ENCODE measurements at places on chromosomes 1 and 21. TPM values are rescaled to one million over a fixed set of nuclear protein-coding genes. Genes with fewer than 3 reads are reported as not detected.

DNA sequence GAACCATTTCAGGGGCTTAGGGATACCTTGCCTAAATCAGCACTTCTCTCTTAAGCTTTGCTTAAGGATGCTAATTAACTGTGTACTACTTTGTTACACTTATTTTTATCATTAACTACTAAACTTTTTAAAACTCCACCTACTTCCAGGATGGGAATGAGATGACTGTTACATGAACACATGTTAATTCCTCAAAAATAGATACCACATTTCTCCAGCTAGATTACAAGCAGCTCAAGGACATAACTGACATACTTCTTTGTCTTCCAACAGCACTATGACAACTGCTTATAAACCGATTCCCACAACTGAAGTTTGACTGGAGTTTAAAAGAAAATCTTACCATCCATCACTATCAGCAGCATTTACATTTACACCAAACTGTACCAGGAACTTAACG, 53.7 kb downstream of the TP53BP2 start:
- DNase-seq = no peak

- DNase-seq = no peak
Observed at GRCh38 chr1:102191723-102192122, 195.0 kb upstream of the OLFM3 start.

DNA sequence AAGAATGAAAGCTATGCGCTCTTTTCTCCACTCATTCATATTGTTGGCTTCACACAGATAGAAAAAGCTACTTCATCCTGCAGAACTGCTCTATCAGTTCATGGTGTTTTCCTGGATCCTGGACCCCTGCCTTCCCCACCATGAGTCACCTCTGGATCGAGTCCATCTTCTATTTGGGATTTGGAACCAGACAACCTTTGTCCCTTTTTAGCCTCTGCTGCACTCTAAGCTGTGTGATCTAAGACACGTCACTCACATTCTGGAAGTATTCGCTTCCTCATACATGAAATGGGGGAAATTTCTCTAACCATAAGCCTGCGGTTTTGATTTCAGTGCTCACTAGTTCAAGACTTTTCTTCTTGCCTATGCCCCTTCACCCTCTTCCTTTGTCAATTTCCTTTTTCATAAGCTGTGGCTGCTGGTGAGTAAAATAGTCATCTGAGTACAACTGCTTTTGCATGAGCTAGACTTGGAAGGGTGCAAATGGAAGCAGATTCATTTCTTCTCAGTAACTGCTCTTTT, 14.1 kb upstream of the DEGS1 start:
- DNase-seq = no peak

GRCh38 chr1:179226738-179227137, 2.7 kb downstream of the ABL2 start:
- DNase-seq = no peak

- no peak for DNase-seq
Observed at GRCh38 chr1:2463396-2463795, 12.7 kb upstream of the PLCH2 start.

- DNase-seq = no peak
Observed at GRCh38 chr1:62467092-62467491, 30.2 kb downstream of the USP1 start.

DNA sequence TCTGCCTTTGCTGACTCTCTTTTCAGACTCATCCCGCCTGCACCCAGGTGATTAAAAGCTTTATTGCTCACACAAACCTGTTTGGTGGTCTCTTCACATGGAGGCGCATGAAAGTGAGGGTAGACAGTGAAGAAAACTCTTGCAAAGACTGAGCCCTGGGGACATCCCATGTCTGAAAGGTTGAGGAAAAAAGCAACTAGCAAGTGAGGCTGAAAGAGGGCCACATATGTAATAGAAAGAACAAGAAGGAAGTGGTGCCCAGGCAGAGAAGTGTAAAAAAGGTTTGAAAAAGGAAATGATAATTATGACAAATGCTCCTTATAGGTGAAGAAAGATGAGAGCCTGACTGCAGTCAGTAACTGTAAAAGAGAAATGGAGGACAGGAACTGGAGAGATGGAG, 115.9 kb upstream of the NEK7 start:
- DNase-seq = no peak

- no peak for DNase-seq
Observed at GRCh38 chr1:152380932-152381331, 21.1 kb upstream of the FLG2 start.

- DNase-seq = no peak
Observed at GRCh38 chr1:241821363-241821762, 26.6 kb upstream of the EXO1 start.

DNA sequence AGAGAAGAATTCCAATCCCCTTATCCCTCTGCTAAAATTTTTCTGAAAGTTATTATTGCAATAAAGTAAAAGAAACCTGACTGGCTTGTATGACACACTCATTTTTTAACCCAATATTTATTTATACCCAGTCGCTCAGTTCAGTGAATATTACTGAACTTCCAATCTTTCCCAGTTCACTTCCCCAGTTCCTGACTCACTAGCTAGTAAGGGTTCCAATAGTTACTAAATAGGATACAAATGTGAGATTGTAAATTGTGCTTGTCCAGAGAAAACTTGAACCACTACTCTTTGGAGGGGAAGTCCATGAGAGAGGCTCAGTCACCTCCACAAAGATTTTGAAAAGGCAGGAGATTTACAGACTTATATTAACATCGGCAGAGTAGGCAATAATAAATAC, 31.4 kb downstream of the PRDX6 start:
- DNase-seq = no peak

The PROX1 gene
- 1.00 TPM for total RNA-seq

The COL6A1 gene
- 0.11 TPM for total RNA-seq

The ENTREP3 gene
- total RNA-seq = 14.8 TPM

The CD244 gene
- total RNA-seq = not detected

The PITHD1 gene
- 63.3 TPM for total RNA-seq

The FAM110D gene
- not detected for total RNA-seq
